ENCODE measurements at places on chromosomes 12 and 14.

GRCh38 chr14:89206389-89207031 lies 210.5 kb downstream of the FOXN3 start:
- no peak for DNase-seq

GRCh38 chr14:42110167-42110566 lies 503.5 kb downstream of the LRFN5 start:
- DNase-seq = peak; percentile 12

GRCh38 chr14:64758025-64758521 lies 53.8 kb downstream of the PLEKHG3 start:
- no peak for DNase-seq

DNA sequence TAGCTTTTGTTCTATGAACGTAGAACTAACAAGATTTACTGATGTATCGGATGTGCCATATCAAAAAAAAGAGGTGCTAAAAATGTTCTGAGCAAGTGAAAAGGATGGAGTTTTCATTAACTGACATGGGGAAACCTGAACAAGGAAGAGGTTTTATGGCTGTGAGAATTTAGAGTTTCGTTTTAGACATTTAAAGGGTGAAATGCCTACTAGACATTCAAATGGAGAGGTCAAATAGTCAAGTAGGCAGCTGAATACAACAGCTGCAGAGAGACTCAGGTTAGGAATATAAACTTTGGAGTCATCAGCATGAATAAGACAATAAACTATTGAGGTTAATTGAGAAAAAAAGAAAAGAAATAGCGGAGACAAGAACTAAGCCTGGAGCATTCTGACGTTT lies 364.9 kb upstream of the GARIN6 start:
- DNase-seq = no peak

DNA sequence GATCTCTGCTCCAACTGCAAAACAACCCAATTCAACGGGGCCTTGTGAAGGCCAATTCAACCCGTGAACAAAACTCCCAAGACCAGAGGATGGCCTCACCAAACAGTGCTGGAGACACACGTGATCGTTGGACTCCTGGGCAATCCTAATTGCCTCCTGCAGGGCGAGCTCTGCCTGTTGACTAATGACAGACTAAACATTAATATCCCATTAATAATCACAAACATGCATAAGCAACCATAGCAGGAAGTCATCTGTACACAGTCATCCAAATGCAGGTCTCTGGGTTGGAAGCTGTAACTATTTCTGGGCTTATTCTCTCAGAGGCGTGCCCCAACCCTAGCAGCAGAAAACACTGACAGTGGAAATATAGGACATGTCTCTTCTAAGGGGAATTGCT lies 21.0 kb downstream of the ANAPC5 start:
- no peak for DNase-seq

DNA sequence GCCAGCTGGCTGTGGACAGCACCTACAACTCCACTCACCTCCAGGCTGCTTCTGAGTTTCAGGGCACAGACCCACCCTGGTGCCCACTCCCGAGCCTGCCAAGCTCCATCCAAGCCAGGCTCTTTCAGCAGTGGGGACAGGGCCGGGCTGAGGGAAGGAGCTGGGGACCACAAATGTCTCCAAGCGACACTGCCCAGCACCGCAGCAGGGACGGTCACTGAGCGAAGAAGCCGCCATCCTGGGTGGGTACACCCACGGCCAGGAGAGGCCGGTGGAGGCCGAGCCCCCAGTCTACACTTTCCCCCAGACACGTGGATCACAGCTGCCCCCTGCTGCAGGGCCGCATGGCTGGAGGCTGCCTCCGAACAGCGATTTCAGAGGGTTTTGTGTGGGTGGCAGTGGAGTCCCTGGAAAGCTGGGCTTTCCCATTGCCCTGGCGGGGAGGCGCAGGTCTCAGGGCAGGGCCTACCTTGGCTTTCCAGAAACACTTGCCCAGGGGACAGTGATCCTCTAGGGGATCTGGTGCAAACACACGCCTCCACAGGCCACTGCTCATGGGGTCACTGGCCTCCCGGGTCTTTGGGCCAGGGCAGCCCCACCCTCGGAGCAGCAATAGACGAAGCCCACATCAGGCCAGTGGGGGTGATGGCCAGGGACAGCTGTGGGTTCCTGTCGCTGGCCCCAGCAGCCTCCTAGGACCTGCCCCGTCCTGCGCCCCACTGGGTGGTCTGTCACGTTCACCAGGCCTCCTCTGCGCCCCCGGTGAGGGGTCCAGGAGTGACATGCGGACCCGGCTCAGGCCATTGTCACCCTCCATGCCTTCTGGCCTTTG lies 1.2 kb upstream of the GPR132 start:
- DNase-seq = no peak

DNA sequence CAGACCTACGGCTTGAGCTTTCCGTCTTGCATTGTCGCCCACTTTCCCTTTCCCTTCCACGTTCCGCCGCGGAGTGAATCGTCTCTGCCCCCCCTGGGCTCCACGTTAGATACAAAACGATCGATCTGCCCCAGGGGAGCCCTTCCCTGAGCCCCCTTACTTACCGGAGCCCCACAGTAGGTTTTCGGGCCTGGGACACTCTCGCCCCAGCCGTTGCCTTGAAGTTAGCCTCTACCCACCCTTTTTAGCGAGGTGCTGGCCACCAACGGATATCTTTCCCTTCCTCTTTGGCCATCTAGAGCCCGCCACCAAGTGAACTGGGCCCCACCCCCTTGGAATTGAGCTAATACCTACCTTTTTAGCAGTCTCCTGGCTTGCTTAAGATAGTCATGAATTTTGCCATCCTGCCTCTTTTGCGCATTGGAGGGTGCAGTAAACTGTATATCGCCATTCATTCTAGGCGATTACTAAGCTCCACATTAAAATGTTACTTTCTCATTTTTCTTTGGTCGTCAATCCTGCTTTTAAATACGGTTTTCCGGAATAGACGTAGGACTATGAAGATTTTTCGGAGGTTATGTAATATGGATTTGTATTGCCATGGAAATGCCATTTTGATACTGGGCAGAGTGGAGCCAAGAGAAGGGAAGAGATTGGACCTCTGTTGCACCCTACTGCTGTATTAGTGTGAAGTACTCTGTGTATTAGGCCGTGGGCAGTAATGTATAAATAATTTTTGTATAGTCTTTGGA lies 764 bp downstream of the RBM25 start:
- DNase-seq = no peak

GRCh38 chr12:18651525-18651924 lies 86.3 kb downstream of the PLCZ1 start:
- no peak for DNase-seq

DNA sequence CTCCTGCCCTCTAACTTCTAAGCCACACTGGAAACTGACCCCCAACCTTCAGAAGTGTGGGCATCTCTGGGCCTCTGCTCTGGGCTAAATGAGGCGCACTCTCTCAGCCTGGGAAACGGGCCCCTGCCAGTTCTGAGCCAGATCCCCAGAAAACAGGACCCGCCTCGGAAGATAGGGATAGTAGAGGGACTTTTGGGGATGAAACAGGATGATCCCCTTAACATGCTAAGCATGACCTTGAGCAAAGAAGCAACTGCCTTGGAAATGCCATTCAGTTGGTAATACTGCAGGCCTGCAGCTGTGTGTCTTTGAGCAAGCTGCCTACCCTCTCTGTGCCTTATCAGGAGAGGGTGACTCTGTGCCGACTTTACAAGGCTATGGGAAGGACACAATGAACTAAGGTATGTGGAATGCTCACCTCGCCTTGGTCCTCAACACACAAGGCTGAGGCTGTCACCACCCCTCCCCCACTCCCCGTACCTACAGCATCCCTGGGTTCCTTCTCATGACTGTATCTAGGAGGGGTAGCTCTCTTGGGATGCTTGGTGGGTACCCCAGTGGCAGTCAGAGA lies 54.0 kb downstream of the NCOR2 start:
- no peak for DNase-seq

DNA sequence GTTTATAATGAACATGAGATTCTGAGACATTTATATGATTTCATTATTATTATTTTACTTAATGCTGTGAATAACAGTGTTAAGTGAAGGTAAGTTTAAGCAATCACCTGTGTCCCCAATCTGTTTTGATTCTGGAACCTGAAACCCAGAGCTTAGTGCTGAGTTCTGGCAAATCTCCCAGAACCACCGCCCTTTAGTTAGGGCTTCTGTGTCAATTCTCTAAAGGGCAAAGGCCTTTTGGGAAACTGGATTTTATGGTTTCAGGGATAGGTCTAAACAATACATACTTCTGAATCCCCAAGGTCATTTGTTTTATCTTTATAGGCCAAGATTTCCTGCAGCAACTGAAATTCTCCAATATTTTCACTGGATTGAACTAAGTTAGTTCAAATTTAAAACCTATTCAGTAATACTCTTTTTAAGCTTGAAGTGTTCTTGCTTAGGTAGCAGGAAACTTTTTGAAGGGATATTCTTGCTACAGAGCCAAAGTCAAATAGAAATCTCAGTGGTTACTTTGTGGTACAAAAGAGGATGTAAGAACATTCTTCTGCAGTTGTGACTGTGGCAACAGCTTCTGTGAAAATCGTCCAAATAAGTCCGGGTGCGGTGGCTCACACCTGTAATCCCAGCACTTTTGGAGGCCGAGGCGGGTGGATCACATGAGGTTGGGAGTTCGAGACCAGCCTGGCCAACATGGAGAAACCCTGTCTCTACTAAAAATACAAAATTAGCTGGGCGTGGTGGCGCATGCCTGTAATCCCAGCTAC lies 10.0 kb upstream of the PKP2 start:
- no peak for DNase-seq

DNA sequence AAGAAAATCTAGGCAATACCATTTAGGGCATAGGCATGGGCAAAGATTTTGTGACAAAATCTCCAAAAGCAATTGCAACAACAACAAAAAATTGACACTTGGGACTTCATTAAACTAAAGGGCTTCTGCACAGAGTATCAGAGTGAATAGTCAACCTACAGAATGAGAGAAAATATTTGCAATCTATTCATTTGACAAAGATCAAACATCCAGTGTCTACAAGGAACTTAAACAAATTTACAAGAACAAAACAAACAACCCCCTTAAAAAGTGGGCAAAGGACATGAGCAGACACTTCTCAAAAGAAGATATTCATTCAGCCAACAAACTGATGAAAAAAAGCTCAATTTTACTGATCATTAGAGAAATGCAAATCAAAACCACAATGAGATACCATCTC lies 44.1 kb upstream of the PZP start:
- no peak for DNase-seq

DNA sequence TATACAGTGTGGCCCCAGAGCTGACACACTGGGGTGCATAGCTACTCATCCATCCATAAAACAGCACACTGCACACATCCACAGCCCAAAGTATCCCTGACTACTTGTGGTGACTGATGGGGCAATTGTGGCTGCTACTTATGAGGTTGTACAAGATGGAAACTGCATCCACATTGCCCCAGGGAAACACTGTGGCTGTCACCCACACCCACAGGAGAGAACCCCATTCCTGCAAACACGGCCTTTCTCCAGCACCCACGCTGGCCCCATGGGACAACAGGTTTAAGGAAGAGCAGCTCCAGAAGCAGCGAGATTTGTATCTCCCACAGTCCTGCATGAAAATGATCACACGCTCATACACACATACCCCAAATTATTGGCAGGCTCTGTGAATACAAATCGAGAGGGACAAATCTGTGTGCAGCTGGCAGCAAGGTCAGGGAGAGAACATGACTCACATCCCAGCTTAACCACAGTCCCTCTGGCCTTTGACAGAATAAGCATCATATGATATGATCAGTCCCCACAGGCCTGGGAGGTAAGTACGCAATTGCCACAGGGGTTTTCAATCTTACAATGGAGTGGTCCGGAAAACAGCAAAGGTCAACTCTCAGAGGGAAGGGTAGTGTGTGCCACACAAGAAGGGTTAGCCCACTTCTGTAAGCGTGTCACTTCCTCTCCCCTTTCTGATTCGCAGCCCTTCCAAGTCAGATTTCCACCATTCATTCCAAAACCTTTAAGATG lies 61.9 kb downstream of the ESR2 start:
- DNase-seq = peak; percentile 46

DNA sequence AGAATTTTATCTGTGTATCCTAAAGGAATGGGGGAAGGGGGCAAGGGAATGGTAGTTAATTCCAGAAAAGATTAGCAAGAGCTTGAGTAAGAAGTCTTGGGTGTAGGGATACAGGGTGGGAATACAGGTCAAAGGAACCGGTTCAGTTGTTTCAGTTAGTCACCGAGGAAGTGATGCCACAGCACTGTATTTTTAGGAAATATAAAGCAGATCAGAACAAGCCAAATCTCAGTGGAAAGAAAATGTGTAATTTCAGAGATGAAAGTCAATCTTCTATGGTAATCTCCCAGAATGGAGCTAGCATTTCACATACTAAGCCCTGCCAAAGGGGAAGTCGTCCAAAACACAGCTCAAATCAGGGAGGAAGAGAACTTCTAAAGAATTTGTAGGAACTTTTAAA lies 4.7 kb upstream of the TUBA1C start:
- DNase-seq = no peak

Data from AG04449 (cell line).